Stimulated activated CD4-positive, alpha-beta T cell treated with anti-CD3 and anti-CD28 coated beads, Interleukin-1b, Interleukin-23, amount 100 ng/mL, for 1 hour (primary cell): ENCODE measurements at places on chromosomes 13 and 19.

GRCh38 chr13:41577436-41577835 lies 120.1 kb downstream of the RGCC start:
- DNase-seq: no peak

- DNase-seq: no peak
Measured at GRCh38 chr13:36918246-36919131, 1.5 kb downstream of the SMAD9 start.

GRCh38 chr13:32390048-32390447 lies 37.9 kb downstream of the N4BP2L1 start:
- no peak for DNase-seq

- no peak for DNase-seq
Measured at GRCh38 chr13:44354884-44355283, 18.7 kb upstream of the SERP2 start.

- no peak for DNase-seq
Measured at GRCh38 chr19:34393629-34394028, 10.6 kb upstream of the PDCD2L start.

DNA sequence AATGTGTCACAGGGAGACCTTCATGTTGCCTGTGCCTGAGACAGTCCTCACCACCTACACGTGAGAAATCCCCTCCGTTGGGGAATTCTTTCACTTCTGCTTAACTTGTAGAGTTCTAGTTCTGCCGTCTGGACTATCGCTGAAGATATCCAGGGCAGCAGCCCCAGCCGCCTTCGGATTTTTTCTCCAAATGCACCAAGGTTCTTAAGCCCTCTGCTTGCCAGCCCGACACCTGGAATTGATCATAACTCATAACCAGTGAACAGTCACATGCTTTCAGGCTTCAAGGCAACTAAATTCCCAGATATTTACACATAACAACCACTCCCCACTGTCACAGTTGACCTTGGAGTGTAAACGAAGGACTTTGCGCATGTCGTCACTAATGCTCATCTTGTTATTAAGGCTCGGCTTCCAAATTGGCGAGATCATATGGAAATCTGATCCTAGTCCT lies 114.4 kb downstream of the RAB20 start:
- no peak for DNase-seq

DNA sequence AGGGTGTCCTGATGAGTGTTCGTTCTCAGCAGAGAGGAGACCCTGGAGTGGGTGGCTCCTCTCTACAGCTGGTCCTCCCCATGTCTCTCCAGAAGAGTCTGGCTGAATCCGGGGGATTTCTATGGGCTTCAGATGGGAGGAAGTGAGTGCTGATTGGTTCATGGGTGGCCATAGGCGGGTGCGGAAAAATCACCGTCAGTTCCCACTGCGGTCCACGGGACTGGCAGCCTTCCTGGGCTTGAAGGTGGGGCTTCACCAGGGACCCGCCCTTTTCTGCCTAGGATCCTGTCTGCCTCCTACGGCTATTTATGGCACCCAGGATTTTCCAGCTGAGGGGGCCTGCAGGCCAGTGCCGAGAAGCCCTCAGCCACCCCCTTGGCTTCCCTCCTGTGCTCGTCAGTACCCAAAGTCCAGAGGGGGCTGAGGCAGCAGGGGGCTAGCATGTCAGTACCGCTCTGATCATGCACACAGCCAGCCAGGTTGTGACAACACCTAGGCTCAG lies 18.4 kb downstream of the CPB2 start:
- no peak for DNase-seq

DNA sequence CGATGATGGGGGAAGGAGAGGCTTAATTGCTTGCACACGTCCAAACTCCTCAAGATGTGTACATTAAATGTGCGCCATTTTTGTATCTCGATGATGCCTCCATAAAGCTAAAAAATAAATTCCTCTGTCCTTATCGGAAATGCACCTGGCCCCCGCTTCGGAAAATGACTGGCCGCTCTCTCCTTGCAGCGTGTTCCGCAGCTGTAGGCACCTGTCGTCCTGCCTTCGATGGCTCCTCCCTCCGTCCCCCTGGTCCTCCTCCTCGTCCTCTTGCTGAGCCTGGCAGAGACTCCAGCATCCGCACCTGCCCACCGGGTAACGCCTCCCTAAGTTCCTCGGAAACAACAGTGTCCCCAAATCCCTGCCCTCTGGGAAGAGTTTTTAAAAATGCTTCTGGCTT lies 1.1 kb downstream of the GALP start:
- DNase-seq: no peak
